RPMI7951 (cell line): ENCODE measurements at places on chromosomes 11 and 22.

- peak; percentile 47 for DNase-seq
These were observed 21.4 kb upstream of the PANX2 start for GRCh38 chr22:50148991-50149721.

DNA sequence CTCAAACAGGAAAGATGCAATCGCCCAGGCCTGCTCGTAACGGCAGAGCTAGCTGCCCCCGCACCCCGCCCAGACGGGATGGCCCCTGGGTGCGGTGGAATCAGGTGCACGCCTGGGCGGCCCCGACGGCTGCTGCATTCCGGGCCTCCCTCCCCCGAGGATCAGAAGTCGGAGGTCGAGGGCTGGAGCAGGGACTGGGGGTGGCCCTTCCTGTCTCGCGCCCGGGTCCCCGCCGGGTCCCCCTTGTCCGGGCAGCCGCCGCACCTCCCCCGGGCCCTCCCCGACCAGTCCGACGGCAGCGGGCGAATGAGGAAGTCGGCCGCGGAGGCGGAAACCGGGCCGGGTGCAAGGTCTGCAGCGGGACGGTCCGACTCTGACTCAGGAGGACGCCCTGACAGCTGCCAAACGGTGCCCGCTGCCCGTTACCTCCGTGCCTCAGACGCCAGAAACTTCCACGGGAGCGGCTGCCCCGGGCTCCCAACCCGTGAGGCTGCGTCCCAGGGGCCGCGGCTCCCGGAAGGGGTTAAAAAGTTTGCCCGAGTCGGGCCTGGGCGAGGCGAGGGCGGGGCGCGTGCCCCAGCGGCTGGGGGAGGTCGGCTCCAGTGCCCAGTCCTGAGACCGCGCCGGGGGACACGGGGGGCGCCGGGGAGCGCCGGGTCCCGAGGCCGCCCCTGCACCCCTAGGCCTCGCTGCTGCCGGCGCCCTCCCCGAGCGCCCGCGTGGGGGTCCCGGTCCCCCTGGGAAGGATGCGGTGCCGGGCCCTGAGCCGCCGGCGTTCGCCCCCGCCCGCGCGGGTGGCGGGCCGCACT is 663 bp downstream of the MYH9 start:
- DNase-seq, result no peak

DNA sequence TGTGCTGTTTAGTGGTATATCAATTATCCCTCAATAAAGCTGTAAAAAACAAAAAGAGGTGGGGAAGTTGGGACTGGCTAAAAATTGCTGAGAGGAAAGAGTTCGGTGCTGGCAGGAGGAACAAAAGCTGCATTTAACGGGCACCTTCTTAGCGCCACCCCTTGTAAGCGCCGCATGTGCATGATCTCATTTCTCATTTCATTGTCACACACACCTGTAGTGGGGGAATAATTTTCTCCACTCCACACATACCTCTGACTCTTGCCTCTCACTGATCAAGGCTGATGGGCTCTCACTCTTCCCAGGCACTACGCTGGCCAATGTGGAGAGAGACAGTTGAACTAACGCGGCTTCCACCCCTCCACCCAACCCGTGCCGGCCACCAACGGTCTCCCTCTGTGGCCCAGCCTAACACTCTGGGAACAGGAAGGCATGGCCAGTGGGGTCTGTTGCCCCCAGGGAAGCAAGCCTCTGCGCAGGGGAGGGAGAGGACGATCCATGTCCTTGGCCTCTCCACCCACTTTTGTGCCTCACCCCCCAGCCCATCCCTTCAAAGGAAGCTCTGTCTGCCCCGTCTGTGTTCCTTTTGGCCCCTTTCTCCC is 186.7 kb upstream of the SYT13 start:
- DNase-seq, result no peak

DNA sequence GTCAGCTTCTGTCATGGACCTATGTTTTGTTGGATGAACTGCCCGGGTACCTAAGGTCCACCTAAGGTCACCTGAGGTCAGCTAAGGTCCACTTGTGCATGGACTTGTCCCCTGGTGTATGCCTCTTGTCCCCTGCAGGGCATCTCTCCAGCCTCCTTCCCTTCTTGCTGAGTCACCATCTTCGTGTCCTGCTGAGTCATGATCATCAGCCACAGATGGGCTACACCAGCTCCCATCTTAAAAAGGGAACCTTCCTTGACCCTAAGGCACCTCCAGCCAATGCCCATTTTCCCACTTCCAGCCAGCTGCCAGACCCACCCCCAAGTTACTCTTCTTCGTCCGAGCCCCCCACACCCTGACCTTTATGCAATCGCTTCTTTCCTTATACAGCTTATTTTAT is 544.9 kb downstream of the TBC1D22A start:
- peak; percentile 76 for DNase-seq

DNA sequence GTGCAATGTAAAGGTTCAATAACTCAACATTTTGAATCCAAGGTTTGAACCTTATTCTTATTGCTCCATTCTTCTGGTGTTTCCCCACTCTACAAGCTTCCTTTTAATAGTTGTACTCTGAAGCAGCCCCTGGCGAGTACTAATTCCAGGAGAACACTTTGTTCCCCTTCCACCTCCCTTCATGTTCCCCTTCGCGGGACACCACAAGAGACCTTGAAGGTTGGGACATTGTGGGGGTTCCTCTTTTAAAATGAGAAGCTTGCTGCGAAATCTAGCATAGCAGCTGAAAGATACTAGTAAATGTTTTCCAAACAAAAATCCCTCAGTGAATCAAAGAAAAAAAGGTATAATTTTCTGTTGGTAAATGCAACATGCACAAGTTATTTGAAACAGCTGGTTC is 626.3 kb upstream of the LRRC4C start:
- DNase-seq, result no peak

- DNase-seq, result peak; percentile 7
These were observed 334.5 kb downstream of the TTC28 start for GRCh38 chr22:28344918-28345703.
